Gastroesophageal sphincter (tissue), 4 donors: ENCODE measurements at places on chromosomes 12 and 14.

DNA sequence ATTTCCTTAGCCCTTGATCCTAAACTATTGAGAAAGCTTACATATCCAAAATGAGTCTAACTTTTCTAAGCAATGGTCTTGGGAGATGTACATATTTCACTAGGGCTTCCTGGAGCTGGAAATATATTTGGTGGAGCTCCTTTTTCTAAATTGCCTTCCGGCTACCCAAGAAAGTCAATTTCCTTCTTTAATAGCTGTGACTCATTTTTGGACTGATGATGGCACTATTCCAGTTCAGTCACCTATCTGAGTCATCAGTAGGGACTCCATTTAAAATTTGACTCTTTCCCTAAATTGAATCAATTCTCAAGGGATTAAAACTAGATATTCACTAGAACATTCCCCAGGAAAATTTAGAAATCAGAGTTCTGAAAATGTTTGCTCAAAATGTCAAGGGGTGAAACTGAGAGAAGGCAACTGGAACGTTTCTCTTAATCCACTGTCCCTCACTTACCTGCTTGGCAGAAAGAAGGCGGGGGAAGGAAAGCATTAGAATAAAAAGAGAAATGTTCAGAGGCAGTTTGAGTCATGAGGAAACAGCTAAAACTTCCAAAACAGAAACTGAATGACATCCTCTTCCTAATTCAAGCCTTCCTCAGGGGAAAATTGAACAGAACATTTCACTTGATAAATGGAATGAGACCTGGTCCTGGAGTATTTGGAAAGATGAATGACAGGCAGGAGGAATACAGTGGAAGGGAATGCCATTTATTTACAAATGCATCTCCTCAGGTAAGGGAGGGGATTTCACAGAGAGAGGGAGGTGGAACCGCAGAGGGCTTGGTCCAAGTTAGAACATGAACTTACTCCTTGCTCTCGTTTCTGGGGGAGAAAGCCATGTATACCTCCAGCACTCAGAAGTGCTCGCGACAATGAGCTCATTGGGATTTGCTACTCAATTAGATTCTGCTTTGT, 91.2 kb downstream of the RGS6 start:
- peaks cover 4% of the 10 kb centered on the region for H3K4me1 ChIP-seq
- no peaks in the 10 kb centered on the region for H3K36me3 ChIP-seq
- H3K27ac ChIP-seq, result no peak overlapping the region
- no peak overlapping the region for H3K4me3 ChIP-seq
- no peak for ATAC-seq

DNA sequence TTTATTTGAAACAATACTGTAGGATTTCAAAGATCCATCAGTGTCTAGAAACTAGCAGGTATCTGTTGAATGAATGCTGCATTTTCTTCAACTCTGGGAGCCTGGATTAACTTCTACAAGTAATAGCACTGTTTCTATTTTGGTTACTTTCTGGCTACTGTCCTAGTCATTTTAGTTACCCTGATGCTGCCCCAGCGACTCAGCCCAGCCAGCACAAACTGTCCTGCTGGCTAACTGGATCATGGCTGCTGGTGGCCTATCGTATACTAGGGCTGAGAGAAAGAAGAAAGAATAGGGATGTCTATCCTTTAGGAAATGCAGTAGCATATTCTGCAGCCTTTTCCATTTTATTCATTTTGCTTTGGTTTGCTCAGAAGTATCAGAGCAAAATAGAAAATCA, 53.9 kb downstream of the NTN4 start:
- H3K36me3 ChIP-seq, result no peaks in the 10 kb centered on the region
- H3K4me1 ChIP-seq, result peaks cover 57% of the 10 kb centered on the region
- no peak for ATAC-seq
- no peak overlapping the region for H3K4me3 ChIP-seq
- no peaks in the 10 kb centered on the region for H3K27me3 ChIP-seq

DNA sequence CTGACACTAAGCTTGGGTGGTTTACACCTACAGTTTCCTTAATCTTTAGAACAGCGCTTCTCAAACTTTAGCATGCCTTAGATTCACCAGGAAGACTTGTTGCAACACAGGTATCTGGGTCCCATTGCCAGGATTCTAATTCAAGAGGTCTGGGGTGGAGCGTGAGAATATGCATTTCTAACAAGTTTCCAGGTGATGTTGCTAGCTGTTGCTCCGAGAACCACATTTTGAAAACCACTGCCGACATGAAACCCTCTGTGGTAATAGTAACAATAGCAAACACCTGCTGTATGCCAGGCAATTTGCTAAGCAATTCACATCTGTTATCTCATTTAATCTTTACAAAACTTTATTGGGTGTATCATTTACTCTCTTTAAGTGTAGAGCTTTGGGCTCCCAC, 58.6 kb downstream of the TRHDE start:
- ATAC-seq, result no peak
- H3K4me1 ChIP-seq, result no peaks in the 10 kb centered on the region
- no peaks in the 10 kb centered on the region for H3K36me3 ChIP-seq
- no peak overlapping the region for H3K27ac ChIP-seq
- no peaks in the 10 kb centered on the region for H3K27me3 ChIP-seq

DNA sequence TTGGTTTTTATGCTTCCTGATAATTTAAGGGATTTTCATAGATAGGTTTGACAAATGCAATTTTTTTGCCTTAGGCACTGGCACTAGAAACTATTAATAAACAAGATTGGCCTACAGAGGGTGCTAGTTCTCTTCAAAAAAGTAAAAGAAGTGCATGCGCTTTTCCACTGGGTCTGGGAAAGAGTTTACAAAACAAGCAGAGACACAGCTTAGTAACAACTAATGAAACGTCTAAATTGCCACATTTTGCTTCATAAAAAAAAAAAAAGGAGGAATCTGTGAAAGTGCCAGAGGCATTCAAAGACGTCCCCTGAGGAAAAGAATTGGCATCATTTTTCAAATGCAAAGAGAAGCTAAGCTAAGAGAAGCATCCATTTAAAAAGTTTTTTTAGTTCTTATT, 58.3 kb upstream of the EEA1 start:
- no peaks in the 10 kb centered on the region for H3K4me1 ChIP-seq
- H3K27ac ChIP-seq, result peak overlapping the region; percentile 65
- peak; percentile 78 for ATAC-seq
- no peaks in the 10 kb centered on the region for H3K36me3 ChIP-seq
- no peak overlapping the region for H3K4me3 ChIP-seq
- H3K27me3 ChIP-seq, result no peaks in the 10 kb centered on the region

- H3K4me1 ChIP-seq, result peaks cover 52% of the 10 kb centered on the region
- no peaks in the 10 kb centered on the region for H3K27me3 ChIP-seq
- H3K27ac ChIP-seq, result no peak overlapping the region
- H3K36me3 ChIP-seq, result no peaks in the 10 kb centered on the region
Observed at GRCh38 chr14:104983231-104983721, 2.3 kb upstream of the CLBA1 start.

DNA sequence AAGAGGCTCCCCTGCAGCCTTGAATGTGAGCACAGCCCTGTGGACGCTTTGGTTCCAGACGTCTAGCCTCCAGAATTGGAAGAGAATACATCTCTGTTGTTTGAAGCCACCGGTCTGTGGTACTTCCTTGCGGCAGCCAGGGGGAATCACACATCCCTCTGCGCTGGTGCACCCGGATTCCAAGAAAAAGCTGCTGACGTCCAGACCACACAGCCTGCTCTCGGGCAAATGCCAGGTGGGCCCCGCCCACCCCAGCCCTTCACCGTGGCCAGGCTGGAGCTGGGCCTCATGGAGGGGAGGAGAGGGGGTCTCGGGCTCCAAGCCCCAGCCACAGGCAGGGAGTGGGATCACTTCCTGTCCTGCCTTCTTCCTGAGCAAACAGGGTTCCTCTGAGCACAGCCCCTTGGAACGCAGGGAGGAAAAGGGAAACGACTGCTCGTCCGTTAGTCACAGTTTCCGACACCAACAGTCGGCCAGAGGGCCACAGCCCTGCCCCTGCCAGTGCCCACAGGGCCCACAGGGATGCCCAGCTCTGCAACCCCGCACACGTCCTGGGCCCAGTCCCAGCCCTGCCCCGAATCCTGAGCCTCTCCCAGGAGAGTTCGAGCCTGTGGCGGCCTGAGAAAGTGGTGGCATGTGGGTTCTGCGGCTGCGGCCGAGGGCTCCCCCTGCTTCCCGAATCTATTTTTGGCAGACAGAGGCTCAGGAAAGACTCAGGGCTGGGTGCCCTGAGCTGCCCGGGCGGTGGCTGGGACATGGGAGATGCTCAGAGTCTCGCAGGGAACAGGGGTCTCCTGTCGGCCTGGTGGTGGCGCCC, 85.3 kb downstream of the RFLNA start:
- no peaks in the 10 kb centered on the region for H3K27me3 ChIP-seq
- ATAC-seq, result peak; percentile 76
- no peak overlapping the region for H3K4me3 ChIP-seq
- H3K36me3 ChIP-seq, result no peaks in the 10 kb centered on the region
- peaks cover 7% of the 10 kb centered on the region for H3K4me1 ChIP-seq

- no peaks in the 10 kb centered on the region for H3K4me1 ChIP-seq
- H3K4me3 ChIP-seq, result no peak overlapping the region
- H3K36me3 ChIP-seq, result no peaks in the 10 kb centered on the region
- H3K27ac ChIP-seq, result no peak overlapping the region
- no peak for ATAC-seq
Observed at GRCh38 chr14:81562818-81563217, 29.2 kb upstream of the SEL1L start.
